ENCODE measurements at places on chromosomes 5 and 9.

GRCh38 chr9:37988041-37988440 lies 81.0 kb downstream of the SHB start:
- DNase-seq: no peak

DNA sequence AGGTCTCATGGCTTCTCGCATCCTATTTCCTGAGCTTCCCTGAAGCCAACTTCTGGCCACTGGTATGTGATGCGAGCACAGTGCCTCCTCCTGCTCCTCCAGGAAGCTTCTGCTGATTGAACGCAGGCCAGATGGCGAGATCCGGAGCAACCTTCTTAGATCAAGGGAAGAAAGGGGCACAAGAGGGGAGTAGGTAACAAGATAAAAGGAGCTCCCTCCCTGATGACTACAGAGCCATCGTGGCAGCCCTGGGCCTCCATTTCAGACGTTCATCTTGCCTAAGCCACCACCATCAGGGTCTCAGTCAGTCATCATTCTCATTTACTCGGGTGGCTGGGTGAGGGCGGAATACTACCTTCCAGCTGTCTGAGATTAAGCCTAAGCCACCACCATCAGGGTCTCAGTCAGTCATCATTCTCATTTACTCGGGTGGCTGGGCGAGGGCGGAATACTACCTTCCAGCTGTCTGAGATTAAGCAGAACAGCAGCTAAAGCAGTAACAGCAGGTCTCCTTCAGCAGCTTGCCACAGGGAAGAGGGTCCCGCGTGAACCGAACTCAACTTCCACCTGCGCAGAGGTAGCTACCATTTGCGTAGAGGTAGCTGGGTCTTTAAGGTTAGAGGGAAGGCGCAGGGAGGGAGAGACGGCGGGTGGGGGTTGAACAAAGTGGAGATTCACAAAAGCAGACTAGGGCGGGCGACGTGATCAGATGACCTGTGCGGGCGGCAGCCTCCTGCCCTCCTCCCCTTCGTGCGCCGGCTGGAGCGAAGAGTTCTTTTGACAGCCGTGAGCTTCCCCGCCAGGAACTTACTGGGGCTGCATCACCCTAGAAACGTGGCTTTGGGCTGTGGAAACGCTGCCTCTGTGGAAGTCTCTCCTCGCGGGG lies 27.9 kb upstream of the MGAT1 start:
- DNase-seq: peak; percentile 90

DNA sequence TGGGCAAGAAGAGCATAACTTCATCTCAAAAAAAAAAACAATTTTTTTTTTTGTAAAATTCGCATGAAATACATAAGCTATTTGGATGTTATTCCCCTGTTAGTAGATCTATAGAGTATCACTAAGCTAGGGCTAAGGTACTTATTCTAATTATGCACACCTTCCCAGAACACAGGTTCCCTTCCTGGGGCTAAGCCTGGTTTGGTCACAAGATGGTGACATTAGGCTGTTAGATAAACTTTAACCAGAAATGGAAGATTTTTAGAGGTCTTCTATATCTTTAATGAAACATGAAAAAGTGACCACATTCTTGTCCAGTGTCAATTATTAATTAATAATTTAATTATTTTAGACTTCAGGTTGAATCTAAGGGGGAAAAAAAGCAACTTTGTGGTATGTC lies 433.5 kb downstream of the CDH18 start:
- no peak for DNase-seq

GRCh38 chr5:154524859-154525258 lies 46.8 kb upstream of the HAND1 start:
- DNase-seq: no peak

- DNase-seq: no peak
Observed at GRCh38 chr5:139755892-139756671, 39.5 kb upstream of the PSD2 start.

DNA sequence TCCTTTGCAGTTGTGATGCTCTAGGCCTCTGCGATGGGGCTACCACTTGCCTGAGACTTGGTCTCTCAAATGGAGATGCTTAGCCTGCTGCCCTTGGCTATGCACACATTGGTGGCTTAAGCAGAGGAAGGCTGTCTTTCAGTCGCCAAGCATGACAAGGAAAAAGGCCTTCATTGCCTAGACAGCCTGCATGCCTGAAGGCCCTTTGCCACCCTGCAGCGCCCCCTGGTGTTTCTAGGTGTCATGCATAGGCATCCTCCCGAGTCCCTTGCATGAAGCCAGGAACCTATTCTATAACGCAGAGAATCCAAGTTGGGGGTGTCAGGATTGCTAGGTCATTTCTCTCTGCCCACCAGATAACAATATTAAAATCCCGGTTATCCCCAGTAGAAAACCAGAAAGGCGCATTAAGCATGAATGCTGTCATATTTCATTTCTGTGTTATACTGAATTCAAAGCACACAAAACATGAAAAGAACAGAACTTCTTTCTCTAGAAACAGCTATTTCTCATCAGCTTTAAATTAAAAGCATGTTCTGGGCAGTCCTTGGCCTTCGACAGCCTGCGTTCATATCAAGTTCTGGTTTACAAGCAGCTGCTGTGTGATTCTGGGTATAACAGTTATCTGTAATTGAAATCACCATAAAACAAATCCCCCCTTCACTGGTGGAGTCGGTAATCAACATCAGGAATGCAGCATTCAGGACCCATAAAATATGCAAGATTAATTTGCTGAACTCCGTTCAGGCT lies 59.7 kb upstream of the TRPC7 start:
- DNase-seq: no peak

DNA sequence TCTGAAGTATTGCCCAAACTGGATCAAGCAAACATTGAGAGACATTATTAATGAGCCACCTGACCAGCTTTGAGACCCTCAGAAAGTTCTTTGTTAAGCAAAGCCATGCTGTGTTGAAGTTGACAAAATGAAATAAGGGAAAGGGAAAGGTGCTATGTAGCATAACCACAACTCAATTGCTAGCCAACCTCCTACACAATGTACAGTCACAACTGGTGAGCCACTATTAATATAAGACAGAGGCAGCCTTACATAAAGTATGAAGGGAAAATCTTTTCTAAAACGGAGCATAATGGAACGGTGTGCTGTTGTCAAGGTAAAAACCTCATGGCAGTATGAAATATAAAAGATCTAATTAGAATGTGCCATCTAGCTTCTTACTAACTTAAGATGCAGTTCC lies 375.8 kb upstream of the ST8SIA4 start:
- no peak for DNase-seq

DNA sequence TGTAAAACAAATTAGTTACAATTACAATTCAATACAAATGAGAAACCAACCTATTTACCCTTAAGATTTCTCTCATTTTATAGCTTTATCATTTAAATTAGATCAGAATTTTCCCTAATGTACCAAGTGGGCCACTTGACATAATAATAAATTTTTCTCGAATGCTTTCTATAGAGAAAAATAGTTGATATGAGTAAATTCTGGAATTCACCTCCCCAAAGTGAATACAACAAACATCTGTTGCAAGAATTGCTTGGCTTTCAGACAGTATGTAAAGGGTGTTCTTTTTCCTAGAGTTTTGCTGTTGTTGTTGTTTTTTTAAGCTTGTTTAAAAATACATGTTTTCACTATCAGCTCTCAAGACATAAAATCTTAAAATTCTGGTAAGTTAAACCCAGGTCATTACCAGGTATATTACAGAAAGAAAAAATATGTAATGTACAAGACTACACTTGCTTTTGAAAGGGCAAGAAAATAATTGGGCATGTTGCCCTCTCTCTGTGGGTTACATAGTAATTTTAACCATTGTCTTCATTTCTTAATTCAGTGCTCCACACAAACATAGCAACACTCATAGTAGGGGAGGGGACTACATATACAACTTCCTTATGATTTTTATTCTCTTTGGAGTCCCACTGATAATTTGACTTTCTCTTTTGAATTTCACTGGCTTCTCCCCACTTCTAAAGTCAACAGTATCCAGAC lies 200.6 kb downstream of the ARL15 start:
- no peak for DNase-seq

DNA sequence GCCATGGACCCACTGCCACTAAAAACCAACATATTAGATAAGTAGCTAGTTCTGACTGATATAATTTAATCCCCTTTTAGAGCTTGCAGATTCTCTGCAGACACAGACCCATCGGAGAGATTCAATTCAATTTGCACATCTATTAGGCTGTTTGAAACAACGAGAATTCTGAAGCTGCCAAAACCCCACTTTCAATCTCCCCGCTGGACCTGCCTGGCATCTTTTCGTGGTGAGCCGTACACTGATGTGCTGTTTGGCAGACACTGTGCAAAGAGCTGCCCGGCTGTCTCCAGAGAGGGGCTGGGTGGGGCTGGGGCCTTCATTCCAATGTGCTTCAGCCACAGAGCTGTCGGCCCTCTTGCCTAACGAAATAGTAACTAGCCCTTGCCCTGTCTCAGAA lies 42.1 kb upstream of the FAM240B start:
- DNase-seq: no peak

DNA sequence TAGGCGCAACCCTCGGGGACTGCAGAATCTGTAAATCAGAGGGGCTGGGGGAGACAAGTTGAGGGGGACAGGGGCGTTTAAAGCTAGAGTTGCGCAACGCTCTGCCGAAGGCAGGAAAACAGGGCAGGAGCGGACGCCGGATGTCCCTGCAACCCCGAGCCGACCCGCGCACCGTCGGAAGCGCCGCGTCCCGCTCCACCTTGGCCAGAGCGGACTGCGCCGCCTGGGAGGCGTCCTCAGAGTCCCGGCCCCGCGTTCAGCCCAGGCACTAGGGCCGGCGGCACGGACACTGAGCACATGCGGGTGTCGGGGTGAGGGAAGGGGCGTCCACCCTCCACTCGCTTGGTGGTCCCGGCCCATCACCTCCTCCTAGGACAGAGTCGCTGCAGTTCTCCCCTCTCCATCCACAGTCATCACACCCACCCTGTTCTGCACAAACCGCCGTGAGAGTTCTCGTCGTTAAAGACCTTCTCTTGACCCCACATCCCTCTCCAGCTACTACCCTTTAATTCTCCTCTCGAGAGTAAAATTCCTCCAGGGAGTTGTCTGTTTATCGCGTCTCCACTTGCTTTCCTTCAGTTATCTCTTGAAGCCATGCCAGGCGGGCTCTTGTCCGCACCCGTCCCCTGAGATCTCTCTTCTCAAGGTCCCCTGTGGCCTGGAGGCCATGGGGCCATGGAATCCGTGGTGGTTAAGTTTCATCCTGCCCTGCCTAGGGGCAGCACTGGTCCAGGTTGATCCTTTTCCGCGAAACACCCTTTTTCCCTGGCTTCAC lies 796 bp upstream of the PDLIM7 start:
- peak; percentile 84 for DNase-seq

DNA sequence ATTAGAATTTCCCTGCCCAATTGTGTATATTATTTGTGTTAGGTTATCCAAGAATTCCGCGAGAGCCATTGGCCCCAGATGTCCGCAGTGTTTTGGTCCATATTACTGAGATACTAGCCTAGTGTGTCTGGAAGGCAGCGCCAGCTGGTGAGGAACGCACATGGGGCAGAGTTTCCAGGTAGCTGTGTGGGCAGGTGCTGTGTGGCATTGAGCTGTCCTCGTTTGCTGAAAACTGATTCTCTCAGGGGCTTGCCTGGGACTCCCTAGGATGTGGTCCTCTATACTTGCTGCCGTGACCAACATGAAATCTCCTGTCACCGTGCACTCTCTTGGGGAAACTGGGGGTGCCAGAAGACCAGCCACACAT lies 288.7 kb downstream of the FANCC start:
- no peak for DNase-seq

DNA sequence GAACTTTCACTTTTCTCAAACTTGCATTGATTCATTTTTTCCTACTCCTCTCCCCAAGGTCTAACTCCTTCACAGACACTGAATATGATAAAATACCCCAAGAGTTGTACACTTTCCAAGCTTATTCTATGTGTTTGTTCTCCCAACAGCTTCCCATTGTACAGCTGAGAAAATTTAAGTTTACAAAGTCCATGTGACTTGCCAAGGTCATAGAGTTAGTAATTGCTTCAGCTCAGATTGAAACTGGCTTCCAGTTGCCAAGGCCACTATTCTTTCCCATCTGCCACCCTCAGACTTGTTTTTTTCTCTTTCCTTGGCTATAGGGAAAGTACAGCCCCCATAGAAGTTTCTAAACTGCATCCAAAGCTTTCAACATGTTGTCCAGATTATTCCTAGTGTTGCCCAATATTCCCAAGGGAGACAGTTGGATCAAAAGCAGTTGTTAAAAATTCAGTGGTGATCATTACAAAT lies 34.8 kb downstream of the TNFSF8 start:
- DNase-seq: no peak

GRCh38 chr5:39119404-39120051 lies 45.3 kb upstream of the RICTOR start:
- no peak for DNase-seq

DNA sequence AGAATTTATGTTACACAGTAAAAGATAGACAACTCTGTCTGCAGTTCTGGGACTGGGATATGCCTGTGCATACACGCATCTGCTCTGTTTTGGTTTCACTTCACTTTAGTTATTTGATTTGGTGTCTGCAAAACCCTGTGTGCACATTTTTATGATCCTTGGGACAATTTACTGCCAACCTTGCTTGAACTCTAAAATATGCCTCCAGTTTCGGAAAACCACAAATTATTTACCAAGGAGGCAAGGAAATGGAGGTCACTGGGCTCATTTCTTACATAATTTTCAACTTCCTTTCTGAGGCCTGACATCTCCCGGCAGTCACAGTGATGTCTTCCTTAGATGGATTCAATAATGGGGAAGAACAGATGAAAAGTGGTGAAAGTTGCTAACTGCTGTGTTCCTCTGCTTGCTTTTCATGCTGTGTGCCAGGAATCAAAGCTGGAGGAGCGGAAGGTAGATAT lies 61.2 kb upstream of the TAF11L2 start:
- no peak for DNase-seq

GRCh38 chr5:178104492-178104891 lies 8.8 kb upstream of the N4BP3 start:
- DNase-seq: no peak

GRCh38 chr5:96855031-96855872 lies 21.0 kb upstream of the ERAP2 start:
- no peak for DNase-seq

DNA sequence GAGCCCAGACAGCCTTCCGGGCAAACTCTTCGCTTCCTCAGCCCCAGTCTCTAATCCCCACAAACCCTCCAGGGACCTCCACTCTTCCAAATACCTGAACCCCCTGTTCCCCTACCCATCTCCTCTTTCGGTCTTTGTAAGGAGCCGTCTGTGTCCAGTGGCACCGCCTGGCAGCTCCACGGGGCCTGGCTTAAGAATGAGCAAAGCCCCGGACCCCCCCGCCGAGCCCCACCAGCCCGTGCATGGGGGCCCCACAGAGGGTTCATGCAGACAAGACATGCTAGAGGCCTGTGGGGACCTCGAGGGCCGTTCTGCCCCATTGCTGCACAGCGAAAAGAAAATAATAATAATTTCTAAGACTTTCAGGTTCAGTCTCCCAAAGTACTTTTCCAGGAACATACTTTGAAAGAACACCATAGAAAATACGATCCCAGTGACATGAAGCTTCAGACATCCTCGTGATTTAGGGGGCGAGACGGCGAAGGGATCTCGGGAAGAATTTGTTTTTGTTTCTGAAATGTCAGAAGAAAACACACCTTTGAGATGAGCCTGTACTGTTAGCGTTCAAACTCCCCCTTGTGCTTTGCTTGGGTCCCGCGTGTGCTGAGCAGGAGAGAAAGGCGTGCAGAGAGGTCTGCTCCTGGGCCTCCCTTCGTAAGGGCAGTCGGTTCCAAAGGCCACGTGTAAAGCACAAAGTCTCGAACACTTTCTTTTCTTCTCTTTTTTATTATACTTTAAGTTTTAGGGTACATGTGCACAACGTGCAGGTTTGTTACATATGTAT lies 49.2 kb downstream of the IRX2 start:
- DNase-seq: peak; percentile 48
